ENCODE measurements at places on chromosomes 5 and 9. TPM values are rescaled to one million over a fixed set of nuclear protein-coding genes. Genes with fewer than 3 reads are reported as not detected.

PRKAA1 gene
- total RNA-seq, result 58.1 TPM

CDH12 gene
- not detected for total RNA-seq

NOTCH1 gene
- 53.4 TPM for total RNA-seq

EXOSC2 gene
- total RNA-seq, result 57.7 TPM

IFNA8 gene
- total RNA-seq, result not detected

IFNA21 gene
- not detected for total RNA-seq

KIAA0825 gene
- total RNA-seq, result 2.5 TPM

ZNG1F gene
- total RNA-seq, result 30.5 TPM

ECM2 gene
- 13.5 TPM for total RNA-seq

TOR4A gene
- total RNA-seq, result 20.6 TPM

SOHLH1 gene
- total RNA-seq, result not detected

IL3 gene
- total RNA-seq, result not detected

DMRT2 gene
- not detected for total RNA-seq

PCDHGB7 gene
- total RNA-seq, result 1.2 TPM

SH3PXD2B gene
- 42.3 TPM for total RNA-seq

NXNL2 gene
- total RNA-seq, result 0.49 TPM

OR1J2 gene
- total RNA-seq, result not detected

AQP7 gene
- not detected for total RNA-seq

SNCB gene
- total RNA-seq, result not detected

ANKRD18B gene
- 12.5 TPM for total RNA-seq

PCDHB15 gene
- 0.91 TPM for total RNA-seq

ALAD gene
- total RNA-seq, result 7.8 TPM

CER1 gene
- total RNA-seq, result not detected

TDRD7 gene
- 8.2 TPM for total RNA-seq
